G401 (cell line): ENCODE measurements at places on chromosomes 1 and 21.

DNA sequence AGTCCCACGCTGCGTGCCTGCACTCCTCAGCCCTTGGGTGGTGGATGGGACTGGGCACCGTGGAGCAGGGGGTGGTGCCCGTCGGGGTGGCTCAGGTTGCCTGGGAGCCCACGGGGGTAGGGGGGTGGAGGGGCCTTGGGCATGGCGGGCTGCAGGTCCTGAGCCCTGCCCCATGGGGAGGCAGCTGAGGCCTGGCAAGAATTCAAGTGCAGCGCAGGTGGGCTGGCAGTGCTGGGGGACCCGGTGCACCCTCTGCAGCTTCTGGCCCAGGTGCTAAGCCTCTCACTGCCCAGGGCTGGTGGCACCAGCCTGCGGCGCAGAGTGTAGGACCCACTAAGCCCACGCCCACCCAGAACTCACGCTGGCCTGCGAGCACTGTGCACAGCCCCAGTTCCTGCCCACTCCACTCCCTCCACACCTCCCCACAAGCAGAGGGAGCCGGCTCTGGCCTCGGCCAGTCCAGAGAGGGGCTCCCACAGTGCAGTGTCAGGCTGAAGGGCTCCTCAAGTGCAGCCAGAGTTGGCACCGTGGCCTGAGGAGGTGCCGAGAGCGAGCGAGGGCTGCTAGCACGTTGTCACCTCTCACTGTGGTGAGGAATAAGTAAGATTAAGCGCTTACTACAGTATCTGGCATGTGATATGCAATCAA lies 12.8 kb downstream of the TNNI3K start:
- DNase-seq, result no peak

GRCh38 chr1:24491577-24492360 lies 10.9 kb upstream of the RCAN3 start:
- no peak for DNase-seq

DNA sequence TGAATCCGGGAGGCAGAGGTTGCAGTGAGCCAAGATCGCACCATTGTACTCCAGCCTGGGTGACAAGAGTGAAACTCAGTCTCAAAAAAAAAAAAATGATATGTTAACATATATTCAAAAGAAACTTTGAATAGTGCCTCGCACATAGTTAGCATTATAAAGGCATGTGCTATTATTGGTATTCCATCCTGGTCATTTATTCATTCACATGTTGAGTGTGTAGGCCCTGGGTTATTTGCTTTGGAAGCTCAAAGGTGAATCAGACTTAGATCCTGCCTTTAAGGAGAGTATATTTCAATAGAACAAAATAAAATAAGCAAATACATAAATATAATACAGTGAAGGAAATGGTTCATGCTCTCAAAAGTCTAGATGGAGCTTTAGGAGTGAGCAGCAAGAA lies 13.4 kb downstream of the SLC22A15 start:
- no peak for DNase-seq

DNA sequence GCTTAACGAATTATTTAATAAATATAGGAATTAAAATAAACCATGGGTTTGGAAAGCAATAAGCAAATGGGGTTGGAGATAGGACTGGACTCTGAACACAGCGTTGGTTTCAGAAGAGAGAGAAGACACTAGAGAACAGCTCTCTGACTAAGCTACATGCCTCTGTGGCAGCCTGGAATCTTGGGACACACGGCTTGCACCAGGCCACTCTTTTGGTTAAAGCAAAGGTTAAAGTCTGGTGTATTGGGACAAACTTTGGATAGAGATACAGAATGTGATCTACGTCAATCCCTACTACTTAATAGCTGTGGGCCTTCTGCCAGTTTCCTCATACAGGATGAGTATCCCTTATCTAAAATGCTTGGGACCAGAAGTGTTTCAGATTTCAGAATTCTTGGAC lies 49.7 kb upstream of the HSD17B7 start:
- DNase-seq, result no peak

GRCh38 chr1:9717193-9718005 lies 65.9 kb downstream of the PIK3CD start:
- no peak for DNase-seq

- no peak for DNase-seq
Observed at GRCh38 chr21:35349376-35350080, 300.4 kb upstream of the RUNX1 start.

- DNase-seq, result no peak
Observed at GRCh38 chr1:41192456-41193178, 49.5 kb downstream of the SCMH1 start.

DNA sequence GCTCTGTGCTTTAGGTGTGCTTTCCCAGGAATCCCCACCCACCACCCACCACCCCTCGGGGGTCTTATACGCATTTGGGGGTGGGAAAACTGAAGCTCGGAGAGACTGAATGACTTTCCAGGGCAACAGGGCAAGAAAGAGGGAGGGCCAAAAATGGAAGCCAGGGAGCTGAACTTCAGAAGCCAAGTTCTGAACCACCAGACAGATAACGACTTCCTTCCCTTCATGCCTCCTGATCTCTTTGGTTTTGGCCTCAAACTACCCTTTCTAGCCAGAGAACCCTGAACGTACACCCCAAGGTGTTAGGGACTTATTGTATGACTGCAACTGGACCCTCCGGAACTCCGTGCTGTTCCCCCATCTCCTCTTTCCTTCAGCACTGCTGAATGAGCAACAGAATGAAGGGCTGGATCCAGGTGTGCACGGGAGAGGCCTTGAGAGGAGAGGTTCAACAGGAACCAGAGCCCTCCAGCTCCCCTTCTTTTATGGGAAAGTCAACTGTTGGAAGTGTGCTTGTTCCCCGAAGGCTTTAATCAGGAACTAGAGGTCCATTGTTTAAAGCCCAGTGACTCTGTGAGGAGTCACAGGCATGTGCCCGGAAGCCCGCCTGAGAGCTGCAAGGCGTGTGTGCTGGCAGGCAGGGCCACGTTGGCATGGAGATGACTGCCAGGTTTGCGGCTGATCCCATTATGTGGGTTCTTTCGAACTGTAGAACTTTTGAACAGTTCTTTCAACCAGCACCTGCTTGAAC lies 3.1 kb downstream of the BACE2 start:
- no peak for DNase-seq

DNA sequence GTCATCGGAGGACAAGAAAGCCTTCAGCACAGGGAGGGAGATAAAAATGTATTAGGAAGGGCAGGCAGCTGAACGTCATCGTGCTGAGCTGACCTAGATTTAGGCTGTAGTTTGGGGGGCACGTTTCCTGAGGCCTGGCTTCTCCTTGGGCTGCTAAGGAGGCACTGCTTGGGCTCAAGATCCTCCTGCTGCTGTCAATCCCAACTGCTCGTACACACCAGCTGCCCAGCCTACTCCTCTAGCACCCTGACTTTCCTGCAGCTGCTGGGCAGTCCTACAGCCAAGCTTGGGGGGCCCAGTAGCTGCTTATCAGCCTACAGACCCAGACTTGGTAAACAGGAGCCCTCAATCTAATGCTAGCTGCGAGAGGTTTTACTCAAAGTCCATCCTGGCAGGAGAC lies 6.2 kb downstream of the TMEM35B start:
- DNase-seq, result no peak

- no peak for DNase-seq
Observed at GRCh38 chr1:112470966-112471365, 37.8 kb upstream of the WNT2B start.

DNA sequence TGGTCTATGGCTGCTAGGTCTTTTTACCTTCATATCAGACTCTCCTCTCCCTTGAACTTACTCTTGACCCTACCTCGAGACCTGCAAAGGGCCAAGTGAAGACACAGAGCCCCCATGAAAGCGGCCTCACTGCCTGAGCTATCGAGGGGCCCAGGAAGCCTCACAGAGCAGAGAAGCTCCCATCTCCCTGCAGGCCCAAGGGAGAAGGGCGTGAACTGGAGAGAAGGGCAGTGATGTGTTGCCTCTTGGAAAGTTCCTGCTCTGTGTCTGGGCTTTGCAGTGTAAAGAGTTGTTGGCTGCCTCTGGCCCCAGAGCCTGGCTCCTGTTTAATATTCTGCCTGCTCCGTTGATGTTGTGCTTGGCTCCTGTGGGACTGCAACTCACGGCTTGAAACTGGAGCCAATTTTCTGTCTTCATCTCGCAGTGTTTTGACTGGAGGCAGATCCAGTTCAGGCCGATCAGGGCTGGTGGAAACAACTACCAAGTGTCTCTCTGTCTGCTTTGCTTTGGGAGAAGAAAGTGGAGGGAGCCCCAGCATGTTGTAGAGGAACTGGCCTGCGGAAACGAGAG lies 4.3 kb downstream of the SERTAD4 start:
- peak; percentile 50 for DNase-seq

DNA sequence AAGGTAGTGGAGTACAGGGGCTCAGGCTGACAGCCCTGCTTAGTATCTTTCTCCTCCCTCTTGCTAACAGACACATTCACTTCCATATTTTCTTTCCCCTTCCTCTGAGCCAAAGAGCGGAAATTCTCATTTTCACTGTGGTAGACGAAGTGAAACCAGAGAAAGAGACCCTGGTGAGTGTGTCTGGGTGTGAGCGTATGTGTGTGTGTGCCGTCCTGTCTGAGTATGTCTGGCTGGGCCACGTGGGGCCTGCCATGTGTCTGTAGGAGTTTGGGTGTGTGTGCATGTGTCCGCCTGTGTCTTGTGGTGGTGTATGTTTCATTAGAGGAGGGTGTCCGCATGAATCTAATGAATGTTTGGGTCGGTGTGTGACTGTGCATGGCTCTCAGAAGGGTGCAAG lies 1.7 kb downstream of the COL8A2 start:
- no peak for DNase-seq

DNA sequence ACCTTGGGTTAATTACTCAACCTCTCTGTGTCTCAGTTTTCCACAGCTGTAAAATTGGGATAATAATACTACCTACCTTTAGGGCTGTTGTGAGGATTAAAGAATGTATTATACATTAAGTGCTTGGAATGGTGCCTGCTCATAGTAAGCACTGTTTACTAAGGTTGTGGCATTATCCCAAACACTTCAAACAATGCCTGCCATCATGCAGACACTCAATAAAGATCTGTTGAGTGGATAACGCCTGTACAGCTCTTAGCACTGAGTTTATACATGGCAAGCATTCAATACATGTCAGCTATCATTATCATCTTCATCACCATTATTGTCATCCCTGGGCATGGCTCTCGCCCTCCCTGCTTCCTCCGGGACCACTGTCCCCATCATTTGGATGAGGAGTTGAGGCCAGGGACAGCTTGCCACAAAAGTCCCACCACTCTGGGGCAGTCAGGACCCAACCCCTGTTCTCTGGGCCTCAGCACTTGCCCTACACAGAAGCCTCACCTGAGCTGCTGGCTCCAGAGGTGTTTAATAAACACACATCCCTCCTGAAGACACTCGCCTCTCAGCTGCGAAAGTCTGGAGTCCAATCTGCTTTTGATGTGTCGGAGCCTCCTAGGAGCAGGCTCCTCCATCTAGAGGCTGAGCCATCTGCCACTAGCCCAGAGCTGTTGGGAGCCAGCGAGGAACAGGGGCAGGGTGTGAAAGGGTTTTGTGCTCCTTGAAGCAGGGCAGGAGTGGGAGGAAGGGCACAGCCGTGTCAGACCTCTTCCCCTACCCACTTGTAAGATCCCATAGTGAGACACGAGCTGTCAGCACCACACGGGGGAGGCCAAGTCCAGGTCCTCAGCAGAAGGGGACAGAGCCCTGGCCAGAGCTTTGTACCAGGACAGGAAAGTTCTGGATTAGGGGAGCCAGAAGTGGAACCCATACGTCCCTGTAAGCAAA lies 80.9 kb upstream of the ZC3H12A start:
- no peak for DNase-seq

DNA sequence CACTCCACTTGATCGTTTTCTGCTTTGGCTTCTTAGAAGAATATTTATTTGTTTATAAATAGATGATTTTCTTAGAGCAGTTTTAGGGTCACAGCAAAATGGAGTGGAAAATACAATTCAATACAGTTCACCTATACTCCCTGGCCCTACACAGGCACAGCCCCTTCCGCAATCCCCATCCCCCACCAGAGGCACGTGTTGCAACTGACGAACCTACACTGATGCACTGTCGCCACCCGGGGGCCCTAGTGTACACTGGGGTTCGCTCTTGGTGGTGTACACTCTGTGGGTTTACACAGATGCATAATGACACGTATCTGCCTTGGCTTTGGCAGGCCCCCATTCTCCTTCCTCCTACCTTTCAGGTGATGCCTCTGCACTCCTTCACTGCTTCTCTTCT lies 8.0 kb downstream of the ECHDC2 start:
- no peak for DNase-seq

- no peak for DNase-seq
Observed at GRCh38 chr1:67013573-67013972, 40.4 kb downstream of the SLC35D1 start.

DNA sequence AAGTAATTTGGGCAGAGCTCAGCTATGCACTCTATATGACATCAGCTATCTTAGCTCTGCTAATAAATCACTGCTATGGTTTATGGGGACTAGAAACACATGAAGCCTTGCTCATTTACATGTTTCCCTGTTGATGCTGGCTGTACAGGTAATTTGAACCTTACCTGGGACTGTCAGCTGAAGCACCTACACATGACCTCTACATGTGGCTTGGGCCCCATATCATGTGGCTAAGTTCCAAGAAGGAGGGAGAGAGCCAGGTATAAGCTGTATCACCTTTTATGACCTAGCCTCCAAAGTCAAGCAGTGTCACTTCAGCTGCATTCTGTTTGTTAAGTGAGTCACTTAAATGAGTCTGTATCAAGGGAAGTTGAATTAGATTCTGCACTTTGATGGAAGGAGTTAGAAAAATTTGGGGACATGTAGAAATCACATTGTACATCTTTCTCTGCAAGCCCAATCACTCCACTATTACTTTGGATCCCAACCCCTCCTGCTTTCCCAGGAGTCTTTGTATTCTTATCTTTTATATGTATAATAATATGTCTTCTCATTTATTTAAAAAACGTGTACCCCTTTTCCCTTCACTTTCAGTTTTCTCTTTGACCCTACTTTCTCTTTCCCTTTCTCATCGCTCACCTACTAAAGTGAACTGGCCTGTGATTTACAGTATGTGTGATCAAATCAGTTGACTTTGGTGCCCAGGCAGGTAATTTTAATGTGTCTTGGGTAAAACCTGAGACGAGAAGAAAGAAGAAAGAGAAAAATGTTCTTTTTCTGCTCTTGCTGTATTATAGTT lies 53.4 kb upstream of the PRKACB start:
- DNase-seq, result no peak

- DNase-seq, result no peak
Observed at GRCh38 chr1:17520041-17520440, 19.5 kb upstream of the ARHGEF10L start.

DNA sequence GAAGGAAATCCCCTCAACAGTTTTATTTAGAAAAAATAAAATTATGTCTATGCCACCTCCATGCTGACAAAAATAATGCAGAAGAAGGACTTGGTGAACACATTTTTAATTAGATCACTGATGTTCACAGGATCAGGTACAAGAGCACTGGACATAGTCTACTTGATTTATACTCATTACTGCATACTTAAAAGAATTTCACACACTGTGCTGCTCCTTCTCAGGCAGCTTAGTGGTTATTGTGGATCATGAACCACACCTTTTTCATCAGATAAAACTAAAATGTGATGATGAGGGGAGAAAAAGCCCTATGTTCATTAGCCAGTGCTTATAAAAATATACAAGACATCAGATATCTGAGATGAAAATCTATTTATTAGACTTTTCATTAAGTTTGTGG lies 103.3 kb upstream of the DPH5 start:
- no peak for DNase-seq
